Activated CD4-positive, alpha-beta T cell treated with anti-CD3 and anti-CD28 coated beads for 36 hours (primary cell): ENCODE measurements at places on chromosomes 6 and 20. TPM values are rescaled to one million over a fixed set of nuclear protein-coding genes. Genes with fewer than 3 reads are reported as not detected.
A peak's percentile ranks its signal among the peaks of the same experiment; 100 is the strongest.

DNA sequence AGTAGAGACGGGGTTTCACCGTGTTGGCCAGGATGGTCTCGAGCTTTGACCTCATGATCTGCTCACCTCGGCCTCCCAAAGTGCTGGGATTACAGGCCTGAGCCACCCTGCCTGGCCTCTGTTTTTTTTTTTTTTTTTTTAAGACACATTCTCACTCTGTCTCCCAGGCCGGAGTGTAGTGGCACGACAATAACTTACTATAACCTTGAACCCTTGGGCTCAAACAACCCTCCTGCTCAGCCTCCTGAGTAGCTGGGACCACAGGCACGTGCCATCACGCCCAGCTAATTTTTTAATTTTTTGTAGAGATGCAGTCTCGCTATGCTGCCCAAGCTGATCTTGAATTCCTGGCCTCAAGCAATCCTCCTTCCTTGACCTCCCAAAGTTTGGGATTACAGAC is 26.6 kb downstream of the CPXM1 start:
- H3K36me3 ChIP-seq = no peaks in the 10 kb centered on the region
- H3K4me1 ChIP-seq = peaks cover 11% of the 10 kb centered on the region
- H3K27me3 ChIP-seq = peaks cover 2% of the 10 kb centered on the region
- no peak for DNase-seq

Gene DPPA5
- not detected for total RNA-seq

Gene VWA7
- total RNA-seq = 1.5 TPM

DNA sequence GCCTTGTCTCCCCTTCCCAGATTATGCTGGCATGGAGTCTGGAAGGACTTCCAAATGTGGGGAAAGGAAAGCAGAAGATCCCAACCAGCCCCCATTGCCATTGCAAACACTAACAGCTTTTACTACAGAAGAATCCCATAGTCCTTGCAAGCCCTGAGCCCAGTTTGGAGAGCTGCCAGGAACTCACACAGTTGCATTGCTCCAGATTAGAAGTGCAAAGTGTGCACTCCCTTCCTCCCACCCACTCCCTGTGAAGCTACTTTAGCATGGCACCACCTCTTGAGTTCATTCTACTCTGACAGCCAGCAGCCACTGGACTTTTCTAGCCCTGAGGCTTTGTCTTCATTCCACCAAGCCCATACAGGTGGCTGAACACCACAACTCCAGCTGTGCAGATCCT is 67.6 kb downstream of the SLC22A2 start:
- H3K27ac ChIP-seq = no peak overlapping the region
- no peak for DNase-seq
- H3K36me3 ChIP-seq = peaks cover 2% of the 10 kb centered on the region
- H3K27me3 ChIP-seq = peaks cover 3% of the 10 kb centered on the region
- no peaks in the 10 kb centered on the region for H3K4me1 ChIP-seq

- peak overlapping the region; percentile 94 for H3K27ac ChIP-seq
- H3K36me3 ChIP-seq = peaks cover 20% of the 10 kb centered on the region
- no peaks in the 10 kb centered on the region for H3K27me3 ChIP-seq
- peaks cover 64% of the 10 kb centered on the region for H3K4me1 ChIP-seq
- peak; percentile 84 for DNase-seq
Measured at GRCh38 chr6:142902636-142903053, 42.3 kb downstream of the HIVEP2 start.

- H3K36me3 ChIP-seq = peaks cover 2% of the 10 kb centered on the region
- no peak overlapping the region for H3K4me3 ChIP-seq
- H3K27ac ChIP-seq = no peak overlapping the region
- H3K27me3 ChIP-seq = peaks cover 6% of the 10 kb centered on the region
Measured at GRCh38 chr20:18796282-18796833, 17.2 kb upstream of the SCP2D1 start.

DNA sequence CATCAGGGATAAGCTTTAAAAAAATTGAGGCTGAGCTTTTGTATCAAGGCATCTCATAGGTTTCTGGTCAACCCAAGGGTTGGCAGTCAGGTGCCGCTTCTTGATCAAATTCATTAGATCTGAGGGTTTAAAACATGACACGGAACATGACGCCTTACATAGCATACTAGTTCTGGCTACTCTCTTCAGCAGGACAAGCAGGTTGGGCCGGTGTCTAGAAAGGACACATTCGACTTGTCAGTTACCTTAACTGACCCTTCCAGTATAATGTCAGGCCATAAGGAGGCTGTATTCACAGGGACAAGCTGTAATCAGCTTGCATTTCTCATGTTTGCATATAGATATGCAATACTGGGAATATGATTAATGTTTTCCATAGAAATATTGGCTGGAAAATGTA is 65.6 kb downstream of the PHACTR1 start:
- peaks cover 4% of the 10 kb centered on the region for H3K27me3 ChIP-seq
- no peak for DNase-seq
- H3K27ac ChIP-seq = no peak overlapping the region
- no peak overlapping the region for H3K4me3 ChIP-seq

Gene FAM184A
- total RNA-seq = 14.5 TPM

- H3K4me1 ChIP-seq = peaks cover 27% of the 10 kb centered on the region
- no peak overlapping the region for H3K4me3 ChIP-seq
- no peaks in the 10 kb centered on the region for H3K27me3 ChIP-seq
- no peak overlapping the region for H3K27ac ChIP-seq
- no peak for DNase-seq
- H3K36me3 ChIP-seq = no peaks in the 10 kb centered on the region
Measured at GRCh38 chr6:107656401-107656800, 166.5 kb downstream of the SOBP start.

Gene BCLAF1
- 223 TPM for total RNA-seq

DNA sequence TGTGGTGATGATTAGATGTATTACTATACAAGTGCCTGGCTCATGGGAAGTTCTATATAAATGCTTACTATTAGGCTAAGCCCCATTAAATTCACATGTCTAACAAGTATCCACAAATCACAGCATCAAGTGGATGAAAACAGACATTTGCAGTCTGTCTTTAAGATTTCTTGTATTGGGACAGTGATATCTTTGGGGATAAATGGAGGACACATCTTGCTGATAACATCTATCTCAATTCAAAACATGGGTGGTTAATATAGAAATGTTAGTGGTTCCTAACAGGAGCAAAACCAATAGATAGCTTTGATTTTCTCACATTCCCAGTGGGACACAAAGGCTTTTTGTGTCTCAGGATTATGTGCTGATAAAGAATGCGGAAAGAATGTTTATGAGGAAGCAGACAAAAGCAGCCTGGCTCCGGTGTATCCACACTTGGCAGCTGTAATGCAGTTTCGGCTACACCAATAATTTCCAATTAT is 29.3 kb downstream of the PTPRK start:
- H3K4me3 ChIP-seq = no peak overlapping the region
- peaks cover 7% of the 10 kb centered on the region for H3K4me1 ChIP-seq
- H3K36me3 ChIP-seq = no peaks in the 10 kb centered on the region
- no peak overlapping the region for H3K27ac ChIP-seq

DNA sequence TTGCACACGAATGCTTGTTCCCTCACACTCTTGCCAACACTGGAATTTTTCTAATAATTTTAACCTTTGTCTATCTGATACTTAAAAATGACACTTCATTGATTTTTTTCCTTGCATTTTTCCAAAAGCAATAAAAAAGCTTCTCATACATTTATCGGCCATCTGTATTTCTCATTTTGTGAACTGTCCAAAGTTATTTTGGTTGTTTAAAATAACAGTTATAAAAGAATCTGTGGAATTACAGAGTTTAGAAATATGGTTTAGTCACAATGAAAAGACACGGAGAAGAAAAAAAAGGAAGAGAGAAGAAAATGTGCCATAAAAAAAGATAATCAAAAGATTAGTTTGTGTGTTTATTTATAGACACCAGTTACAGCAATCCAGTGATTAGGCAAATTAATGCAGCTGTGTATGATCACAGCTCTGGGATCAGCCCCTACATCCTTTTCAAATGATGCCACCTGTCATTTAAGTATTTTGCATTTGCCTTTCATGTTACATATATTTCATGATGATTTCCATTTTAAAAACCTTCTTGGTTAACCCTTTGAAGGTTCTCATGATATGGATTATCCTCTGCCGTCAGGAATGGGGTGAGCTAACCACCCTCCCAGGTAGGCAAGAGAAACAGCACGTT is 171.7 kb downstream of the BACH2 start:
- H3K4me3 ChIP-seq = no peak overlapping the region
- peak overlapping the region; percentile 13 for H3K27ac ChIP-seq
- no peak for DNase-seq
- H3K27me3 ChIP-seq = no peaks in the 10 kb centered on the region

- no peak overlapping the region for H3K27ac ChIP-seq
- no peaks in the 10 kb centered on the region for H3K27me3 ChIP-seq
- peaks cover 22% of the 10 kb centered on the region for H3K4me1 ChIP-seq
- H3K36me3 ChIP-seq = peaks cover 1% of the 10 kb centered on the region
- H3K4me3 ChIP-seq = no peak overlapping the region
Measured at GRCh38 chr20:10504994-10505730, 70.1 kb downstream of the SLX4IP start.

DNA sequence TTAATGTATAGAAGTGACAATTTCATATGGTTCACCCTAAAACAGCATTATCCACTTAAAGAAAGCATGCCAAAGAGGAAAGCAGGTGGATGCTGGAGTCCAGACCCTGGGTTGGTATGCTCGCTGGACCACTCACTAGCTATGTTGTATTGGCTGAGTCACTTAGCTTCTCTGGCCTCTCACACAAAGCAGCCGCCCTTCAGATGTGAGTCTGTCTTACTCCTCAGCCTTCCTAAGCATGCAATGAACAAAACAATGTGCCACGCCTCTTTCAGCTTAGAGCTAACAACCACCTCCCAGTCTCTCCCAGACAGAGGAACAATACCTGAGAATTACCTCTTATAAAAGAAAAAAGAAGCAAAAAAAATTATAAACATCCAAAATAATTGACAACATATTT is 29.4 kb downstream of the SIM1 start:
- H3K27ac ChIP-seq = no peak overlapping the region
- peaks cover 28% of the 10 kb centered on the region for H3K27me3 ChIP-seq
- H3K4me3 ChIP-seq = no peak overlapping the region
- H3K4me1 ChIP-seq = no peaks in the 10 kb centered on the region
- no peak for DNase-seq
- H3K36me3 ChIP-seq = no peaks in the 10 kb centered on the region

- no peaks in the 10 kb centered on the region for H3K36me3 ChIP-seq
- no peak overlapping the region for H3K27ac ChIP-seq
- H3K4me1 ChIP-seq = no peaks in the 10 kb centered on the region
- H3K27me3 ChIP-seq = peaks cover 4% of the 10 kb centered on the region
- no peak for DNase-seq
- H3K4me3 ChIP-seq = no peak overlapping the region
Measured at GRCh38 chr20:19652591-19653026, 105.4 kb upstream of the RIN2 start.

DNA sequence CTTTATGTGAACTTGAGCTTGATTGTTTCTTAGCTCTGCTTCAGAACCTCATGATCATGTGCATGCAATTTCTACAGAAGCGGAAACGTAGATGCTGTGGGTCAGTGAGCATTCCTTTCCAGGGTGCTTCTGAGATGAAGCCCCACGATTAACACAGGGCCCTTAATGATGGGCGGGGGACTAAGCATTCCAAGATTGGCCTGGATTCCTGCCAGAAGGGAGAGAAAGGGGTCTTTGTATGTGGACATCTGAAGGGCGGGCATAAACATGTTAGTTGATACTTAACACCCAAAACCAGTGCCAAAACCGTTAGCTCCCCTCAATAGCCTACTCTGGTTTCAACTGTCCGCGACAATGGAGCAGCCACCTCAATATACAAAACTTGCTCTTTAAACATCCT is 46.9 kb upstream of the POU3F2 start:
- no peaks in the 10 kb centered on the region for H3K36me3 ChIP-seq
- H3K4me1 ChIP-seq = no peaks in the 10 kb centered on the region
- H3K27ac ChIP-seq = no peak overlapping the region
- DNase-seq = no peak
- H3K27me3 ChIP-seq = peaks cover 35% of the 10 kb centered on the region
- H3K4me3 ChIP-seq = no peak overlapping the region
